ENCODE measurements at places on chromosomes 2 and 18. TPM values are rescaled to one million over a fixed set of nuclear protein-coding genes. Genes with fewer than 3 reads are reported as not detected.

DNA sequence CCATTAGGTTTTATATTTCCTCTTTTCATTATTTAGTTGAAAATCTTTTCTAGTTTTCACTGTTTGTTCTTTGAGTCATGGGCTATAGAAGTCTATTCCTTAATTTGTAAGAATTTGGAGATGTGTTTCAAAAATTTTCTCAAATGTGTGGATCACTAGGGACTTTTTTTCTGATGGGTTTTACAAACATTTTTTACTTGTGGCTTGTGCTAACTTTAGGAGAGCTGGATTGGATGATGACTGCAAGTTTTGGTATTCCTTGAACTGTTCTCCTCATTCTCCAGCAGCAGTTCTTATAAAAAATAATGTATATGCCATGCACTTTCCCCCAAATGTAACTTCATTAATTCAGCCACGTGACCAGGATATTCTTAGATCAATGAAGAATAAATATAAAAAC lies 94.7 kb upstream of the CWC22 start:
- DNase-seq: no peak

DNA sequence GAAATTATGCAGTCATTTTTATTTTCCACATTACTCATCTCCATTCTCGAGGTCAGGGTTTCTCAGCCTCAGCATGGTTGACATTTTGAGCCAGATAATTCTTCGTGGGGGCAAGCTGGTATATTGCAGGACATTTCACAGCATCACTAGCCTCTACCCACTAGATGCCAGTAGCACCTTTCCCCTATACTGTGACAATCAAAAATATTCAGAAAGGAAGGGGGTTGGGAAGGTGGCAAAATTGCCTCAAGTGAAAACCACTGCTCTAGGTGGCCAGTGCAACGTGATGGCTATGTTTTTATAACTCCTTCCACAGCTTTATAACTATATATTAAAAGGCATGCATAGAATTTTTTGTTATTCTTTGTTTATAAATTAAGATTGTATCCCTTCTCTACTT lies 294.5 kb downstream of the CNTNAP5 start:
- no peak for DNase-seq

- DNase-seq: no peak
Measured at GRCh38 chr18:10336749-10337350, 117.6 kb upstream of the APCDD1 start.

GRCh38 chr2:144711630-144712549 lies 192.0 kb upstream of the ZEB2 start:
- DNase-seq: no peak

KCNK3 gene
- 2.8 TPM for polyA plus RNA-seq

- no peak for DNase-seq
Measured at GRCh38 chr2:231332872-231333500, 62.5 kb upstream of the B3GNT7 start.

DNA sequence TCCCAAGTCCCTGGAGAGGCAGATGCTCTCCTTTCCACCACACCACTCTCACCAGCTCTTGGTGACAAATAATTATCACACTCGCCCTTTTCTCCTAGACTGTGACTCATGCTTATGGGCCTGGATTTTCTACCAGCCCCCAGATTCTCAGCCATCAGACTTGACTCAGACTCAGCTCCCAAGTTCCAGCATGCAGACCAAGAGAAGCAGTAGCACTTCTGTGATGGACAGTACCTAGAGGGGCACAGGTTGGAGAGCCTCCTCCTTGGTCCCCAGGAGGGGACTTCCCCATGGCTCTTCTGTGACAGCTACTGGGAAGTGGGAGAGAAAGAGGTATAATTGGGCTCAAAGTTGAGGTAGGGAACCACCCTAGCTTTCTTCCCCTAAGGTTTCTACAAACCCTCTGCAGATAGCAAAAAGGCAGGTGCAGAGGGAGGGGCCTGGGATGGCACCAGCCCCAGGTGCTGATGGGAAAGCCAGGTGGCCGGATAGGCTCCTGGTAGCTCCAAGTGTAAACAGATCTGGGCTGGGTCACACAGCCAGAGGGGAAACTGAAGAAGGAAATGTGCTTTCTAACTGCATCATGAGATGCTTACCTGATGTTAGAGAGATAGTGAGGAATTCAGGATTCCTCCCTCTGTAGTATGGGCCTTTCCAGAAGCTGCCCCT lies 4.1 kb downstream of the TCF23 start:
- no peak for DNase-seq

- no peak for DNase-seq
Measured at GRCh38 chr2:31082002-31082401, 56.2 kb downstream of the GALNT14 start.

- no peak for DNase-seq
Measured at GRCh38 chr18:49959176-49959575, 145.8 kb upstream of the ACAA2 start.

- DNase-seq: no peak
Measured at GRCh38 chr2:98472961-98473746, 28.5 kb downstream of the INPP4A start.

FEV gene
- polyA plus RNA-seq: 6.4 TPM

CHMP1B gene
- polyA plus RNA-seq: 37.0 TPM

GRCh38 chr18:6107794-6108193 lies 212.5 kb upstream of the TMEM200C start:
- no peak for DNase-seq
